ENCODE measurements at places on chromosomes 3 and 15.

DNA sequence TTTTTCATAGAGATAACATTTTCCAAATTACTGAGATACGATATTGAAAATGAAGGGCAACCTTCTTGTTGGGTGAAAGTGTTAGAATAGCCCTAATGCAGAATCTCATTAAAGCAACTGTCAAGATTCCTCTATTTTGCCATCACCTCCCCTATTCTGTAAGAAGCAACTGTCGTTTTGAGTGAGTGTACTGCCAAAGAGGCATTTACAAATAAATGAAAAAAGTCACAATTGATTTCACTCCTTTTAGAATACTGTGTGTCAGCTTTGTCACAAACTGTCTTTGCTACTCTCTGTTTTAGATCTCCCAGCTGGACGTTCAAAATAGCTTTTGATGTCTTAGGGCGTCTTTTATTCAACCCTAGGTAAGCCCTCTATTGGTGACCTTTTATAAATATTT, 322.8 kb upstream of the NAALADL2 start:
- no peak for DNase-seq

DNA sequence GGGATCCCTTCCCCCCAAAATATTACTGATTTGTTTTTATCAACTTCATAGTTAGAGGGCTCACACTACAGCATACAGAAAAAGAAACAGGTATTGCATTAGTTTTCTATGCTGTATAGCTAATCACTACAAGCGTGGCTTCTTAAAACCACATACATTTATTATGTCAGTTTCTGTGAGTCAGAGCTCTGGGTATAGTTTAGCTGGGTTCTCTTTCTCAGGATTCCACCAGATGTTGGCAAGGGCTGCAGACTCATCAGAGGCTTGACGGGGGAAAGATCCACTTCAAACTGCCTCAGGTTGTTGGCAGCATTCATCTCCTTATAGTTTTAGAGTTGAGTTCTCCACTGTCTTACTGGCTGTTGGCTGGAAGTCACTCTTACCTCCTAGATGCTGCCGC, 328.0 kb downstream of the NLGN1 start:
- no peak for DNase-seq

- no peak for DNase-seq
Observed at GRCh38 chr3:193852901-193853300, 259.9 kb downstream of the OPA1 start.

- no peak for DNase-seq
Observed at GRCh38 chr3:29933802-29934490, 653.1 kb downstream of the RBMS3 start.

- DNase-seq, result no peak
Observed at GRCh38 chr3:119531151-119531550, 28.3 kb downstream of the CD80 start.

GRCh38 chr3:71399478-71399877, 184.1 kb downstream of the FOXP1 start:
- no peak for DNase-seq

GRCh38 chr3:136819731-136820679, 1.1 kb downstream of the SLC35G2 start:
- no peak for DNase-seq

GRCh38 chr15:92845126-92845508, 55.0 kb upstream of the CHD2 start:
- no peak for DNase-seq

GRCh38 chr3:134752761-134753461, 42.1 kb upstream of the EPHB1 start:
- DNase-seq, result peak; percentile 52

DNA sequence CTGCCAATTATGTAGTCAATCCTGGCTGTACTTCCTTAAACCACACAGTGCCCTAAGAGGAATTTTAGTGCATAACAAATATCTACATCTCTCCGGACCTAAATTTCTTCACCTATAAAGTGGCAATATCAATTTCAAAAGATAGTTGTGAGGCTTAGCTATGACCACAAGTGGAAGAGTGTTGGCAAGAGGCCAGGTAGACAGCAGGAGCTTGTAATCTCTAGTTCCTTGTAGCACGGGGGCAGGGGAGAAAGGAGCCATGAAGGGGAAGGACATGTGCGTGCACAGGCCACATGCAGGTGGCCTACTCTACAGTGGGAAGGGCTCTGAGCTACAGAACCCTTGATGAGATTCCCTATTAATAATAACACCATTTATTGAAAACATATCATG, 269.7 kb downstream of the ABHD5 start:
- no peak for DNase-seq

GRCh38 chr15:86691091-86691663, 611.5 kb downstream of the AGBL1 start:
- no peak for DNase-seq

- DNase-seq, result no peak
Observed at GRCh38 chr15:41660235-41661077, at the start of gene MGA. TSS of gene MGA (plus strand) at chr15:41660405.

DNA sequence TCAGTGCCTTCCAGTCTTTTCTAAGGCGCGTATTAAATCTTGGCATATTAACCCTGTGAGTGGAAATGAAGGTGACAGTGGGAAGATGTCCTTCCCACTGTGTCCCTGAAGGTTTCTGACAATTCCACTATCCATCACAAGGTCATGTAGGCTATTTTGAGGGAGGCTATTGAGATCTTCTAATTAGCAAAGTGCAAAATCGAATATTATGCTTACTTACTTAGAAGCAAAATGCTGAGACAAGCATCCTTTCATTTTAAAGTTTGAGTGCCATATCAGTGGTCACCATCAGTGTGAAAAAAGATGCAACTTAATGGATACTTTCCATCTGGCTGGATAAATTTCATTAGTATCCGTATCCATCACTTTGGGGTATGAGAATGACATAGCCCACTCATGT, 77.6 kb downstream of the COL6A5 start:
- no peak for DNase-seq

DNA sequence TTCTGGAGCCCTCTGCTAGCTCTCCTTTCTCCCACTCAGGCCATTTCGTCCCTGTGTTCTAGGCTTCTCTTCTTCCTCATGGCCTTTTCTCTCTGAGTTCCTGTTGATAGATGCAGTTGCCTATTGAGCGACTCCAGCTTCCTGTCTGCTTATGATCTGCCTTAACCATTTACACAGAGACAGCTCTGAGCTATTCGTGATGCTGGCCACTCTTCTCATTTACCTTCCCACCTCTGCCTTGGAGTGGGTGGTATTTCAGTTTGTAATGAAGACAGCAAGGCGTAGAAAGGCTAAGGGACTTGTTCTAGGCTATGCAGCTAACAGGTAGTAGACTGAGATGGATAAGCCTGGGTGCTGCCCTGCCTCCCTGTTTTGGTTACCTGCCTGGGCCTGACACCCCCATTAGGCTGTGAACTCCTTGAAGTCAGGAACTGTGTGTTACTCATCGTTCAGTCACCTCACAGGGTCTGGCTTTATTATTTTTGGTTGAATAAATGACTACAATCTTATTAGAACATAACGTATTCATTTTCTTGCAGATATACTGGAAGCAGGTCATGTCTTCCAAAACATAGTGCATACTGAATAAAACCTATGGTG, 12.6 kb upstream of the ZBTB47 start:
- no peak for DNase-seq

DNA sequence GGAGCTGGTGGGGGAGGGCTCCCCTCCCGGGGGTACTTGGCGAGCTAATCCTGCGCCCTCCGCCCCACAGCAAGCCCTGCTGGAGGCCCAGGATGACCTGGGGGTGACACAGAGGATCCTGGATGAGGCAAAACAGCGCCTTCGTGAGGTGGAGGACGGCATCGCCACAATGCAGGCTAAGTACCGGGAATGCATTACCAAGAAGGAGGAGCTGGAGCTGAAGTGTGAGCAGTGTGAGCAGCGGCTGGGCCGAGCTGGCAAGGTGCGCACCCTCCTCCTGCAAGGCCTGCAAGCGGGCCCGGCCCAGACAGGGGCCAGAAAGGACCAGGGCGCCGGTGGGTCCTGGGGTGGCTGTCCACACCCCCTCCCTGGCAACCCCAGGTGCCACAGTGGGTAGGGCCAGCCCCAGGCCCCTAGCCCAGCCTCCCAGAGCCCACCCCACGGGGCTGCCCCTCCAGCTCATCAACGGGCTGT, 56.5 kb downstream of the SEMA3G start:
- no peak for DNase-seq

GRCh38 chr3:31462050-31462569, 70.6 kb upstream of the STT3B start:
- no peak for DNase-seq

DNA sequence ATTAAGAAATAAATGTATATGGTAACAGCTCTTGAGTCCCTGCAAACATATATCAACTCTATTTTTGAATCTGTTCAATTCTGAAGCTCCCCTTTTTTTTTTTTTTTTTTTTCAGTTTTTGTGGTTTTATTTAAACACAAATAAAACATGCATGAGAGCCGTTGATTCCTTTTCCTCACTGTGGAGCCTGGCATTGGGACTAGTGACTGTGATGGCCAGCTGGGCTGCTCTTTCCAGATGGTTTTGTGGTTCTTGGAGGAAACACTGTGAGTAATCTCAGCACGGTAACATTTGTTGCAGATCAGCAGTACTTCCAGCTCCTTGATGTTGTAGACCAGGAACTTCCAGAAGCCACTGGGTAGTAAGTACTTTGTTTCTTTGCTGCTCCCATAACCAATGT, 15.9 kb downstream of the EMC7 start:
- DNase-seq, result no peak

DNA sequence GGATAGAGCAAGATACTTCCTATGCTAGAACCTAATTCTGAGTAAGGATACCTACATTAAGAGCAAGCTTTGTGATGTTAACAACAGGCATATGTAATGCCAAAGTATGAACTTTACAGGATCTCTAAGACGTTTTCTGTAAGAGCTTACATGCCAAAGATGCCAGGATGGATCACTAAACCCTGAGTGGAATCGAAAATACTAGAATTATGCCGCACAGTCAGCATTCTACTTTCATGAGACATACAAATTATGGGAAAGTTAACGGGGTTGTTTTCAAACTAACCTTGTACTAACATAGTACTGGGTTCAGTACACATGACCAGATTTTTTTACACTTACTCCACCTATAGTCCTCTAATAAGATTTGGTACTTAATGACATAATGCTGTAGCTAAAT, 55.1 kb downstream of the AAGAB start:
- DNase-seq, result no peak

GRCh38 chr3:147418808-147419701, 9.9 kb downstream of the ZIC1 start:
- DNase-seq, result no peak

DNA sequence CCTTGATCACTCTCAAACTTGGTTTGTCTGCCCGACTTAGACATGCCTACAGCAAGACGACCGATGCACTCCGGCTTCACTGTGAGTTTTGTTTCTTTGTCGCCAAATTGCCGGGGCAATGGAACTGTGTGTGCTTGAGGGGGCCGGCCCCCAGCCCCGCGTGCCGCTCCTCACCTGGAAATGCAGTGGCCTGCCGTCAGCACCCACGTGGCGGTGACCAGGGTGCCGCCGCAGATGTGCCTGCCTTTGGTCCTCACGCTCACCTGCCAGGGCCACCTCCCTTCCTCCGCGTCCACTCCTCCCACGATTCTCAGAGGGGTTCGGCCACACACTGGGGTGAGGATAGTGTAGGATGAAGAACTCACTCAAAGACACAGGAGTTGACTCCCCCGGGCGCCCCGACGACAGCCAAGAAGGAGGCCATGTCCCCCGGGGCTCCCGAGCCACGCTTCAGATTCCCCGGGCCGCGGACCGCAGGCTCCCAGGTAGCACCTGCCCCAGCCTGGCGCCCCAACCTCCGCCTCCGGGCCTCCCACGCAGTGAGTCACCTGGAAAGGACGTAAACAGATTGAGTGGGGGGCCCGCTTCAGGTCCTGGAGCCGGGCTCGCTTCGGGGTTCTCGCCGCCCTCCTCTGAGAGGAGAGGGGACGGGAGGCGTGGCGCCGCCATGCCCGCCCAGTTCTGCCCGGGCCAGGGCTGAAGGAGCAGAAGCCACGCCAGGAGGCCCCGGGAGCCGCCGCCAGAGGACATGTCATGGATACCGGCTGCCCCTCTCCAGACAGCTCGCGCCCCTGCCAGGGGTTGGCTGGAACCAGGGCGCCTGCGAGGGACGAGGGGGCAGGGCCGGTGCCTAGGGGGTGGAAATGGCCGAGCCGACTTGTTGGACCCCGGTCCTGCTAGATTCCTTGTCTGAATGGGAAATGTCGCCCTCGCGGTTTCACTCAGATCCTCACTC, 29.6 kb downstream of the MYL3 start:
- no peak for DNase-seq

DNA sequence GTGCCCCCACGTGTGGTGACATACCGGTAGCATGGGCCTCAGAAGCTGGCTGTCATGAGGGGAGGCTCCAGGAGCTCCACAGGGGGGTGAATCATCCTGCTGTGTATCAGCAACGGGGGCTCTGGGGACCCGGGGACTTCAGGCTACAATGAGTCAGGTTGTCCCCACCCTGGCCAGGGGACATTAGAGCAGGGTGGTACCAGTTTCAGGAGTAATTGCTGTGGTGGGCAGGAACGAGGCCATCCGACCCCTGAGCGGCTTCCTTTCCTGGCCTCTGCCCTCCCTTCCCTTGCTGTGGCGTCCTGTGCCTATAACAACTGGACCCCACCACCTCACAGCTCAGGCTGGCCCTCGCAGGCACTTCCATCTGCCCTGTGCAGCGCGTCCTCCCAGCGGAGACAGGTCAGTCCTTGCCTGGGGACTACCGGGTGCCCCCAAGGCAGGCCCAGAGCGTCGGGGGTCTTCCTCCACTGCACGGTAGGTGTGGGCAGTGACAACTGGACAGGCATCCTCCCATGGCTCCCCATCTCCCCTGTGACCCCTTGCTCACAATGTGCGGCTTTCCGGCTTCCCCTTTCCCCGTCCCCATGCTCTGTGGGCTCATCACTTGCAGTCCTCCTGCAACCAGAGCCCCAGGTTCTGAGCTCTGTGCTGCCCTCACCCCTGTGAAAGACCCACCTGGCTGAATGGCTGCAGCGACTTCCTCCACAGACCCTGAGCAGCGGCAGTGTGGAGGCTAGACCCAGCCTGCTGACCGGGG, 57.0 kb downstream of the KLF15 start:
- DNase-seq, result no peak

- DNase-seq, result no peak
Observed at GRCh38 chr15:59998950-59999611, 5.0 kb upstream of the FOXB1 start.

DNA sequence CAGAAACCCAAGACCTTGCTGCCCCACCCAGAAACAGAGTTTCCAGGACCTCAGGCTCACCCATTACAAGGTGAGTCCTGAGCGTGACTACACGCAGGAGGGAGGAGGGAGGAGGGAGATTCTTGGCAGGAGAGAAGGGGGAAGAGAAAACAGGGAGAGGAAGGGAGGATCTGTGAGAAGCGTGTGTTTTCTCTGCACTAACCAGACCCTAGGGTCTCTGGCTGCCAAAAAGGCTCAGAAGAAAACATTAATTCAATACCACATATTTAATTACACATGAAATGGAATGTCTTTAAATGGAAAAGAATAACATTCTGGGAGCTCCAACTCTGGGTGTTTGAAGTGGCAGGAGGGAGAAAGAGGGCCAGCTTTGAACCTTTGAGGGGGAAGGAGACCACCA, 309.0 kb downstream of the NTRK3 start:
- DNase-seq, result no peak

GRCh38 chr15:31260646-31261265, 65.9 kb upstream of the KLF13 start:
- no peak for DNase-seq

GRCh38 chr3:106826791-106827311, 550.4 kb upstream of the CCDC54 start:
- DNase-seq, result no peak

GRCh38 chr15:72285927-72286516, 13.7 kb upstream of the PARP6 start:
- DNase-seq, result no peak

GRCh38 chr15:53831907-53832770, 72.7 kb upstream of the WDR72 start:
- no peak for DNase-seq

- no peak for DNase-seq
Observed at GRCh38 chr3:15079091-15079490, 14.0 kb upstream of the MRPS25 start.
